ENCODE measurements at places on chromosomes 3 and 15.

- peak; percentile 50 for DNase-seq
Measured at GRCh38 chr15:74209560-74209958, 7.0 kb upstream of the STRA6 start.

- no peak for DNase-seq
Measured at GRCh38 chr3:128870347-128870746, 9.1 kb upstream of the ACAD9 start.

GRCh38 chr3:55264919-55265318, 222.2 kb downstream of the WNT5A start:
- no peak for DNase-seq

DNA sequence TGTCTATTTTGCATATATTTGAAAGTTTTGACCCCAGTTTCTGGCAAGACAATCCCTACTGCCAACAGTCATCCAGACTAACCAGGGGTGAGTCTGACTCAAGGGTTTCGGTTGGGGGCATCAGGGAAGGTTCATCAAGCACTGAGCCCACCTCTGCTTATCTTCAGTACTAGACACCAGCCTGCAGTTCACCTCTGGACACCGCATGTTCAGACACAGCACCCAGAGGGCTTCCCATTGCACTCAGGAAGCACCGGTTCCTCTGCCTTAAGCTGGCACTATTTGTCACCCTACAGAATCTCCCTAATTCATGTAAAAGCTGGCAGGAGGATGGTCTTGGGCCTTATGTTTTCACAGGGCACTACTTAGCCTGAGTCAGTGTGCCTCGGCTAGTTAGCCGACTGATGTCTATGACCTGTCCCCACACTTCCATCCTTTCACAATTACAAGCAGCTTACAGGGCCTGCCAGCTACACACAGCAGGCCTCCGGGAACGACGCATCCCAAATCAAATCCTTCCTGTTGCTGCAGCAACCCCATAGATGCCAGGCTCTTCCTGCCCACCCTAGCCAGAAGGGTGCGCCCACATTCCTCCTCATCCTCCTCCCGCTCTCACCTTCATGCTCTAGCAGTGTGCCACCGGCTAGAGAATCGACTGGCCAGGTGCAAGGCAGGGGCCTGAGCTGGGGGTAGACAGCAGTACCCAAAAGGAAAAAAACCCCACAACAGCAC, 52.5 kb downstream of the SH3BP5 start:
- no peak for DNase-seq

- no peak for DNase-seq
Measured at GRCh38 chr3:19595884-19596283, 338.1 kb downstream of the EFHB start.

DNA sequence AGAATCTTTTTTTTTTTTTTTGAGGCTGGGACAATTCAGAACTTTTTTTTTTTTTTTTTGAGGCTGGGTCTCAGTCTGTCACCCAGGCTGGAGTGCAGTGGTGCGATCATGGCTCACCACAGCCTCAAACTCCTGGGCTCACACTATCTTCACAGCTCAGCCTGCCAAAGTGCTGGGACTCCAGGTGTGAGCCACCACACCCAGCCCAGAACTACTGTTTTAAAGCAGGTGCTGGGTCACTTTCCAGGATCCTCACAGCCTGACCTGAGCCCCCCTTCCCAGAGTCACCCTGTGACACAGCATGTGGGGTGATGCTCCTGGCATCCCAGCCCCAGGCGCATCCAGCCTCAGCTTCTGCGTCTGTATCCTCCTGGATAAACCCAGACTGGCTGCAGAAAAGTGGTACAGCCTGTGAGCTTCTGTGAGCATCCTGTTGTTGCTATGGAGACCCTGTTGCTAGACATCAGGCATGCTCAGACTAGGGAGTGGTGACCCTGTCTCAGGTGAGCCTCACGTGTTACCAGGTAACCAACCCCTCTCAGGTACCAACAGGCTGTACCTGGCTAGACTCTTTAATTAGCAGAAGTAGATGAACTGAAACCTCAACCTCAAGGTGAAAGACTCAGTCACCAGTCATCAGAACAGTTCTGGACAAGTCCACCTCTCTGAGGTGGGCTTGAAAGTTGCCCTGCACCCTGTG, 15.0 kb downstream of the KLF13 start:
- no peak for DNase-seq

DNA sequence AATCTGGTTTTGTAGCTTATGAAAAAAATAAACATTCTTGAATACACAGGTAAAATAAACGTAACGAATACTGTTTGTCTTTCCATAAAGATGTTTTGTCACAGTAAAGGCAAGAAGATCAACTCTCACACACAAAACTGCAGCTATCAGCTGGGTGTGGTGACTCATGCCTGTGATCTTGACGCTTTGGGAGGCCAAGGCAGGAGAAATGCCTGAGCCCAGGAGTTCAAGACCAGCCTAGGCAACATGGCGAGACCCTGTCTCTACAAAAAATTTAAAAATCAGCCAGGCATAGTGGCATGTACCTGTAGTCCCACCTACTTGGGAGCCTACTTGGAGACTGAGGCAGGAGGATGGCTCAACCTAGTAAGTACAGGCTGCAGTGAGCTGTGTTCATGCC, 39.6 kb downstream of the CBLB start:
- no peak for DNase-seq

- no peak for DNase-seq
Measured at GRCh38 chr3:105688821-105689220, 180.0 kb downstream of the CBLB start.

DNA sequence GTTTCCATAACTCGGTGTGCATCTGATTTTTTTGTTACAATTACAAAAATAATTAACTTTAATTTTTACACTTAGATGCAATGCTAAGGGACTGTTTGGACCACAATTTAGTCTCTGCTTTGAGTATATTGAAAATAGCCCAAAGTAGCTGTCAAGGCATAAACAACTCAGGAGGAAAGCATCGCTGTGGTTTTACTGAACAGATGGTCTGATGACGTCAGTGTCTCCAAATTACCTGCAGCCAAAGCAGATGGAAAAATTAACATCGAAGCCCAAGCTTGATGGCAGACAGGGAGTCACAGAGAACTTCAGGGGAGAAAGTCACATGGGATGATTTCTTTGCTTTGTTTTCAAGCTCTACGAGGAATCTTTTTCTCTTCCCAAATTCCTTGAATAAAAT, 83.1 kb upstream of the PLCL2 start:
- no peak for DNase-seq

- DNase-seq = peak; percentile 54
Measured at GRCh38 chr3:196323691-196324090, 5.7 kb upstream of the DYNLT2B start.

- DNase-seq = no peak
Measured at GRCh38 chr3:21290557-21290956, 460.5 kb downstream of the ZNF385D start.

DNA sequence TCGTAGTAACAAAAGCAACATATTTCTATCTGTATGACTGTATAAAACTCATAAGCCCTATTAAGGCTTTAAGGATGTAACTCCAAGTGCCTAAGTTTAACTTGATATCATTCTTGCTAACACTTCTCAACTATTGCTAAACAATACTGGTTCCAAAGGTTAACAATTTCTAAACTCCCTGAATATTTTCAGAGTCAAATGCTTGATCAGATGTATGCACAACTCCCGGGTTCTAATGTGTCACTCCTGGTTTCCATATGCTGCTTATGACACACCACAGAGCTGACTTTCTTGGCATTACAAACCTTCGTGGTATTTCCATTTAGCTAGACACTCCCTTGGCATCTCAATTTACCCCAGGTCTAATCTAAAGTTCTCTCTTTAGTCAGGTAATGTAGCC, 26.3 kb downstream of the DZIP1L start:
- no peak for DNase-seq

- no peak for DNase-seq
Measured at GRCh38 chr15:44999105-44999504, 23.9 kb upstream of the SORD start.

DNA sequence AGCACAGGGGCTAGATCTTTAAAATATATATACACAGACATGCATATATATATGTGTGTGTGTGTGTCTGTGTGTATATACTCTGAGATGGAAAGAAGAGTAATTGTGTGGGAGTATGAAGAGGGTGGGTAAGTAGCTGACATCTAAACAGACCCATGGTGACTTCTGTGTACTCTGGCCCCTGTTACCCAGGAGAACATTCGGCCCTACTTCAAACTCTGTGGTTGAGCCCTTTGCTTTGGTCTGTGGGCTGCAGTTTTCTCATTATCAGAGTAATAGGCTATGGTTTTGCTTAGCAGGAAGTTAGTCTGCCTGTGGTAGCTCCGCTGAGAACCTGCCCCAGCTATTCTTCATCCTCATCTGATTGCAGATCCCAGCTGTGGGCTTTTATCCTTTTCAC, 141.4 kb downstream of the RBPMS2 start:
- no peak for DNase-seq

DNA sequence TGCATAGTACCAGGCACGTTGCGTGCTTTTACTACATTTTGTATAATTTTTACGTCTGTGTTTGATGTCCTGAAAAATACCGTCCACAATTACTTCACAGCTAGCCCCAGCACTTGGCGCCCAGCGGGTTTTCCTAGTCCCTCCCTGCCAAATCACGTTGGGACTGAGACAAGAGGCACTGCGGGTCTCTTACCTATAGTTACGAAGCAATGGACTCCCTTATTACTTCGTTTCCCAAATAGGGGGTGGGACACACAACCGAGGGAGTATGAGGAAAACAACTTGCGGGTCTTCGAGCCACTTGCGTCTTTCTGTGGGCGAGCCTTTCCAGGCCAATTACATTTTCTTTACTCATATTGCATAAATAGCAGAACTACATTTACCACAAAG, 620 bp upstream of the CMSS1 start:
- DNase-seq = peak; percentile 36

DNA sequence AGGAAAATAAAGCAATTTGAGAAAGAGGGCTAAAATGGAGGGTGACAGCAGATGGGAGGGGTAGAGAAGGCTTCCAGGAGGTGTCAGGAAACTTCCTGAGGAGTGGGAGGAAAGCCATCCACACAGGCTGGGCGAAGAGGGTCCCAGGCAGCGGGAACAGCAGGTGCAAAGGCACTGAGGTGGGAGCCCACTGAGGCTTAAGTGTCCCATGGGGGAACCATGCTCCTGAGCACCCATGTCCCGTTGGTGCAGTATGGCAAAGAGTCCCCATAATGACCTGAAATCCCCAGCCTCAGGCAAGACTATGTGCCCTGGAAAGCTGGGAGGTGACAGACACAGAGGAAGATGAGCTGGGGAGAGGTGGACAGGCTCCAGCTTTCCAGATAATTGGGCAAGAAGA, 30.0 kb downstream of the CFAP100 start:
- DNase-seq = no peak

DNA sequence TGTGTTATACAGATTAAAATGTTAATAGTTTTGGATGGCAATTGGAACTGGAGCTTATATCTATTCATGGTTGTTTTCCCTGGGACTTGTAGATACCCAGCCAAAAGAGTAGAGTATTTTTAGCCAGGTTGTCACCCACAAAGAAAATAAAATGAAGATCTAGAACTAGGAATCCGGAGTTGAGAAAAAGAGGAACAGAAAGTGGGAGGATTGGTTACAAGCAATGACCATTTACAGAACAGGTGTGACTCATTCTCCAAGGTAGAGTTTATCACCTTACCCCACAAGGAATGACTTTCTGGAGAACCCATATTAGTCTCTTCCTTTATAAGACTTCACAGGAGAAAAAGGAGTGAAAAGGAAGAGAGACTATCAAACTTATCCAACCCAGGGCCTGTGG, 99.8 kb downstream of the TMEM108 start:
- no peak for DNase-seq

- peak; percentile 73 for DNase-seq
Measured at GRCh38 chr3:52245322-52246263, at the start of gene PPM1M. PPM1M (plus strand) TSS chr3:52245759; CDS start chr3:52245825, 66 bp downstream.

GRCh38 chr3:126982126-126982470, 817 bp upstream of the PLXNA1 start:
- peak; percentile 78 for DNase-seq

DNA sequence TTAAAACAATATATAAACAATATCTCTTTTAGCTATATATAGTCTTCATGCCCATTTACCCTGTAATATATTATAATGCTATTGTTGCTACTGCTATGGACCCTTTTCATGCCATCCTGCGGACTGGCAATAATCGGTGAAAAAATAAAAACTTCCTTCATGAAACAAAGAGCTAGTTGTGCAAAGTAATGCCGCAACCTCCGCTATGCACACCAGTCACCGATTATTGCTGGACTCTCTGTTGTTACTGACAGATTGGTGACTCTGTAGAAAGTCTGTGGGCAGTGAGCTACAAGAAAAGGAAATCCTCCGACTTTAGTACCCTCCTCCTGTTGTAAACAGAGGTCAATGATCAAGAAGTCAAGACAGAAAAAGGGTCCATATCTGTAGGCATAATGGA, 17.9 kb upstream of the ICE2 start:
- DNase-seq = no peak

DNA sequence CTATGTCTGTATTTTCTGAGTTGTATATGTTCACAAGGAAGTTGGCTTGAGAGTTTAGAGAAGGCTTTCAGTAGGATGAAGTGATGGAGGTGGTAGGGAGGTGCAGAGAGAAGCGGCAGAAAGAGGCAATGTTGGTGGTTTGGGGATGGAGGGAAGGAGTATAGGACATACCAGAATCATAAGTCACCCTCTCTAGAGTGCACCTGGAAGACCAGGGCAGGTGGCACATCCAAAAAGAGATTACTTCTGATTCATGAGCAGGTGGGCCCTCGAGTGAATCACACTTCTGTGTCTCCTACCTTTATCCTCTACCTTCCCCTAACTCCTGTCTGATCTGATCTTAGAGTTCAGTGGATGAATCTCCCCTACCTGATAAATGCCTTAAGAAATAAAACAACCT, 41.8 kb upstream of the MRPL3 start:
- no peak for DNase-seq

DNA sequence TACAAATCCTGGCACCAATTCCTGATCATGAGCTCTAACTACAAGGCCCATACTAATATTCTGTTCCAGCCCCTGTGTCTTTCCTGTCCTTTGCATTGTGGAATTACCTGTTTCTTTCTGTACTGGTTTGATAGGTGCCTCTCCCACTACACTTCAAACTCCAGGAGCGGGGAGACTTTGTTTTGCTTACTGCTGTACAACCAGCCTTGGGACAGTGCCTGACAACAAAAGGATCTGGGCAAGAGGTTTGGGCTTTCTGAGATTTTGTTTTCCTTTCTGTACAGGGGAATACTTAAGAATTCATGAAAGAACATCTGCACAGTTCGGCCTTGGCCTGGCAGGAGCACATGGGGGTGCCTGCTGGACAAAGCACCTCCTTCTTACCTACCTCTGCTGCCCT, 45.1 kb downstream of the ZDHHC3 start:
- no peak for DNase-seq

GRCh38 chr15:93608643-93609148, 519.7 kb upstream of the RGMA start:
- DNase-seq = no peak

DNA sequence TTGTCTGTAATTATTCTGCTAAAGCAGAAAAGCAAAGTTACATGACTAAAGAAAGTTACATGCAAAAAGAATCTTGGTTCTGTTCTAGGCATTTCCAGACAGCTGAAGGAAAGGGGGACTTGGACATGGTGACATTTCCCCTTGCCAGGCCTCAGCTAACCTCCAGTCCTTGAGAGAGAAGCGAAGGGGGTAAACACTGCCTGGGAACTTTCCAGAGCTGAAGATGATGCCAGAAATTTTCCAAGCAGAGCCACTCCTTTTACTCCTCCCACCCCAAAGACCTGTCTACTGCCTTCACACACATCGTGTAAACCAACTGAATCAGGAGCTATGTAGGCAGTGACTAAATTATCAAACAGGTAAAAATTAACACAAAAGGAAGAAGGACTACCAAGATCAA, 5.4 kb downstream of the MEX3B start:
- no peak for DNase-seq
